ENCODE measurements at places on chromosomes 2 and 18.

DNA sequence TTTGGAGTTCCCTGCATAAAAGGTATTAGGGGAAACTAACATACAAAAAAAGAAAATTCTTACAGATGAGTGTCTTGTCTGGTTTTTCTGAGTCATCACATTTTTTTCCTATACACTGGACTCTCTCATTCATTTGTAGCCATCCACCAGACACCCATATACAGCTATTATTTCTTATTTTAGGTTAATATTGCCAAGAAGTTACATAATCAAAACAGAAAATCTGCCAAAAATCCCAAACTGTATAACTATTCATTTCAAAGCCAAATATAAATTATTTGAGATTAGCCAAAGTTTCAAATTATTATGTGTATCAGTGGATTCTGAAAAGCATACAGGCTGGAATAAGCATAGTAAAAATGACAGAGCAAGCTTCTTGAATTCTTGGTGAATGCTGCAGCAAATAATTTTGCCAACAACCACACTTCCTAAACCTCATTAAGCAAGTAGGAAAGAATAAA, 191.2 kb downstream of the NCKAP5 start:
- DNase-seq: no peak

DNA sequence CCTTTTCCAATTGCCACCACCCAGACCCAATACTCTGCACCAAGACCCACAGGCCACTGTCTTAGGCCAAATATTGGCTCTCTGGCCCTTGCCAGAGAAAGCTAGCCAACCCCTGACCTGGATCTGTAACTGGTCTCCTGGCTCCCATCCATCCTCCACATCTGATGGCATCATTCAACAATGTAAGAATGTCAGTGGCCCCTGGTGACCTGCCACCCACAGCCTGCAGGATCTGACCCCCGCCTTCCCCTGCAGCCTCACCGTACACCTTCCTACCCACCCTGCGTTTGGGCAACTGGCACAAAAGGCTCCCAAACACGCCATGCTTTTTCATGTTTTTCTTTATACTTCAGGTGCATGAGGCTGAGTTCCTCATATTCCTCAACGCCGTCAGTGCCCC, 60.0 kb upstream of the ASAP2 start:
- no peak for DNase-seq

- DNase-seq: no peak
These were observed 160.1 kb upstream of the LRP1B start for GRCh38 chr2:142290931-142291330.

- no peak for DNase-seq
These were observed 2.8 kb upstream of the BBS5 start for GRCh38 chr2:169476459-169476858.

DNA sequence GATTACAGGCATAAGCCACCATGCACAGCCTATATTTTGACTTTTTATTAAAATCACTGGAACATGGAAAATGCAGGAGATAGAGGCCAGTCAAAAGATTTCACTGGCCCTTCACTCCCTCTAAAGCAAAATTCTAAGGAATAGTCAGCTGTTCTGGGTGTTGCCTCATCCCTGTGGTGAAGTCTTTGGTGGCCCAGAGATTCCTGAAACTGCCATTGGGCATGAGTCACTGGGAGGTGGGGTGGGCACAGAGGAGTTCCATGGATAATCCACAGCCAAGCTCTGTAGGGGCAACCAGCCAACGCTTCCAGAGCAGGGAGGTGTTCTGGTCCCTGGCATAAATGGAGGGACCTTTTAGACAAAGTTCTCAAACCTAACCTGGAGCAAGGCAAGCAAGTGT, 89.7 kb upstream of the TTC39C start:
- DNase-seq: no peak

- DNase-seq: no peak
These were observed 57.8 kb upstream of the CHN1 start for GRCh38 chr2:175062787-175063585.
